Tibial artery (tissue), 4 donors: ENCODE measurements at places on chromosomes 3 and 15.

- peak; percentile 48 for DNase-seq
These were observed 508 bp downstream of the GORASP1 start for GRCh38 chr3:39106851-39107387.

GRCh38 chr15:65184868-65185717, at the start of gene CLPX:
Gene CLPX, minus strand, starts transcription at chr15:65185342. Its CDS starts 189 bp downstream, at chr15:65185153.
- DNase-seq, result peak; percentile 92

GRCh38 chr3:112000966-112001365, 2.2 kb downstream of the TAGLN3 start:
- no peak for DNase-seq

DNA sequence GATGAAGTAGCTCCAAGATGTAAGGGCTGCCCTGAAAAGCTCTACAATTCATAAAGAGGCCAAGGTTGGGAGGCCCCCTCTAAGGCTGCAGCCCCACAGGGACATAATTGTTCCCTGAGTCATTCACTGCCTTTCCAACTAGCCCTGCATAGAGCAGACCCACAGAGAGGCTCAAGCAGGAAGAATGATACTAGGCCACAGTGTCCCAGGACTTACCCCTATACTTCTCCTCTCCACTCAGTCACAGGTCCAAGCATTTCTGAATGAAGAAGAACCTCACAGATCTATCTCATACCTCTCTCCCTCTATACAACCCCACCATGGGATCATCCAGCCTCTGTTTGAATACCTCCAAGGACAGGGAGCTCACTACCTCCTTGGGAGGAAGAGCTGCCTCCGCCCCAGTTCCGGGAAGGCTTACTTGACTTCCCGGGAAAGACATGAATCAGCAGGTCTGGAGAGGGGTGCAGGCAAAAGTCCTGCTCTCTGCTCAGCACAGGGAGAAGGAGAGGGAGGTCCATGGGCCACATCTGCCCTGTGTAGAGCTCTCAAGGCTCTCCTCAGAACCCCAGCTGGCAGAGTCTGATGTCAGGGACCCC, 6.9 kb upstream of the SKIC8 start:
- DNase-seq, result no peak

DNA sequence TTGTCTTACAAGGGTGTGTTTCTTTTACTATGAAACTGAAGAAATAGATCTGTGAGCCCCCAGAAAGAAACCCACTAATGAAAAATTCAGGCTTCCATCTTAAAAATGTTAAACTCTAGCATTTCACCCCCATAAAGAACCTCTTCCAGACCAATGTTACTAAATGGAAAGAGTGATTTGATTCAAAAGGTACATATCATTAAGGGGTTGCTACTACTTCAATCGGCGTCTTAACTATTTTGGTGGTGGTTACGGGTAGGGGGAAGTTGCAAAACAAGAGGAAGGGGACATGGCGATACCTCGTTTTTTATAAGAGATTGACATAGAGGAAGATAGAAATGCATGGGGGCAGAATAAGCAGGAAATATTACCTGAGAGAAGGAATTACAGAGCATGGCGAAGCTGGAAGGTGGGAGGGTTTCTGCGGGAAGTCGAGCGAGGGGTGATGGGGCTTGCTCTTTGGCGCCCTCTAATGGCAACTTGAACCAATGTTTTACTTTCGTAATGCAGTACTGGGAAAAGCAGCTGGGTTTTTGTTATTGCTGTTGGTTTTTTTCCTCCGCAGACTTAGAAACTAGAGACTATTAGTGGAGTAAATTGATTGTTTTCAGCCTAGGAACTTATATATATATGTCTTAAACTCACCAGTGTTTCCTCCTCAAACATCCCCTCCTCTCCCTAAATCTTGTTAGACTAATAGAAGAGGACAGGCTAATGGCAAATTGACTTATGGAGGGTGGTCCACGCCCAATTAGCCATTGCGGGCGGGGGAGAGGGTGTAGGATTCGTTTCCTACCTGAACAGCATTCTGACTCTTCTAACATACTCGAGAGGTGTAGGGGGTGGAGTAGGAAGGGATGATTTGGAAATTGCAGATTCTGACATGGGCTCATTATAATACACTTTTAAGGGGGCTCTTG, 11.3 kb upstream of the SOX2 start:
- DNase-seq, result no peak

GRCh38 chr3:195705081-195705991, 15.4 kb upstream of the MUC20 start:
- DNase-seq, result no peak

GRCh38 chr3:87710511-87710910, 348.3 kb downstream of the CGGBP1 start:
- DNase-seq, result no peak

DNA sequence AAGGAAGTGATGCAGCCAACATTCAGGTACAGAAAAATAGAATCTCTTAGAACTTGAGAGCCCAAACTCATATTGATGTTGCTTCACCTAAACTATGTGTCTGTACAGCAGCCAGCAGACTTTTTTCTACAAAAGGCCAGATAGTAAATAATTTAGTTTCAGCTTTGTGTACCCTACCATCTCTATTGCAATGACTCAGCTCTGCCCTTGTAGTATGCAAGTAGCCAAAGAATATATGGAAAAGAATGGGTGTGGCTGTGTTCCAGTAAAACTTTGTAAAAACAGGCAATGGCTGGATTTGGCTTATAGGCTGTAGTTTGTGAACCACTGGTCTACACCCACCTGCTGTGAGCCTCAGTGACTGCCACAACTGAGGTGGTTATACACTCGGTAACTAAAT, 392.5 kb upstream of the RARB start:
- no peak for DNase-seq

DNA sequence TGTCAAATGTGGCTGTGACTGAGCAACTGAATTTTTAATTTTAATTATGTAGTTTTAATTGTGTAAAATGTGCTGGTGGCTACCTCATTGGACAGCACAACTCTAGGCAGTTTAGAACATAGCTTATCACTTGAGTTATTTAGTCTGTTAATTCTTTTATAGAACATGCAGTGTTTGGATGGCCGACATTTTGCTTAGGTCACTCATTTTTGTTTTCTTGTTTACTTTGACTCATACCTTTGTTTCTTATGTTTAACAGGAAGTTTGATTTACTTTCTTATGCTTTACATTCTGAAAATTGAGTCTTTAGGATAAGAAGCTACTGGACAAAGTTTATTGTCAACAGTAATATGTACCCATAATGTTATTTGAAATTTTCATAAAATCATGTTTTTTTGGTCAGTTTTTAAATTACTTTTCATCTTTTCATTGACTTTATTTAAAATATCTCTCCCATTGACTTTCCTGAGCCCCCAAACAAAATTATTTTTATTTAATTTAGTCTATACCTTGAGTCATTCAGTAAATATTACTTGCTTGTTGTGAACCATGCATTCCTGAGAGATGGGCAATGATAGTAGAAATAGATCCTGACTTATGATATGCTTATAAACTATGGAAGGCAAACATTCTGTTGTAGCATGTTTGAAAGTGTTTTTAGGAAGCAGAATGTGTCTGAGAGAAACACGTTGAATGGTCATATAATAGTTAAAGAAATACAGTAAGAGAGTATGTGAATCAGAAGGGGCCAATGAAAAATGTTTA, 60.6 kb downstream of the TCF12 start:
- no peak for DNase-seq

- DNase-seq, result peak; percentile 62
These were observed 38.4 kb downstream of the GTF2E1 start for GRCh38 chr3:120780977-120781376.

GRCh38 chr3:34863485-34863884, 775.8 kb upstream of the ARPP21 start:
- DNase-seq, result no peak

DNA sequence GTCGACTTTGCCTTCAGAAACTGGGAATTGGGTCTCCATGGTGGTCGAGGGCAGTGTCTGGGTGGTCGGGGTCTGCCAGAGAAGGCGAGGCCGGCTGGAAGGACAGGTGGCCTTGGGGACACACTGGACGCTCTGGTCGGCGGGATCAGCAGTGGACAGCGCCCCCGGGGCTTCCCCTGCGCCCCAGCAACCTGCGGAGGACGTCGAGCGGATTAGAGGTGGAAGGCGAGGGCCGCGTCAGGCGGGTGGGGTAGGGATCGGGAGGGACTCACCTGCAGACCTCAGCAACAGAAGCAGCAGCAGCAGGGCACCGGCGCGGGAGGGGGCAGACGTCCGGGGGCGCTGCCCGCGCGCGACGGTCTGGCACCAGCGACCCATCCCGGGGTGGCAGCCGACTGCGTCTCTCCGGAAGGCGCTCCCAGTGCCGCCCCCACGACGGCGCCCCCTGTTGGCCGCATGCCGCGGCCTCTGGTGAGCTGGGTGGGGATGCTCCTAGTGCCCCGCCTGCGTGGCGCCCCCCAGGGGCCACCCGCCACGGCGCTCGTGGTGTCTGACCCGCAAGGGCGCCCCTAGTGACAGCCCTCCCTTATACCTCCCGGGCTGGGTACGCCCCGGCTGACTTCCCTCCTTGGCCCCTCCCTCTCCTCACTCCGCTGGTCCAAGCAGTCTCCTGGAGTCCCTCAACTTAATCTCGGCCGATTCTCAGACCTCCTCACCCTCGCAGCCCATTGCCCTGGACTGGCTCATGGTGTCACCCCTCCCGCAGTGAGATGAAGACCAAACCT, at the start of gene PRSS50:
TSS of gene PRSS50 (minus strand) at position 423 of the 785 bp plus-strand sequence. CDS start at position 378, 45 bp downstream.
- DNase-seq, result no peak

DNA sequence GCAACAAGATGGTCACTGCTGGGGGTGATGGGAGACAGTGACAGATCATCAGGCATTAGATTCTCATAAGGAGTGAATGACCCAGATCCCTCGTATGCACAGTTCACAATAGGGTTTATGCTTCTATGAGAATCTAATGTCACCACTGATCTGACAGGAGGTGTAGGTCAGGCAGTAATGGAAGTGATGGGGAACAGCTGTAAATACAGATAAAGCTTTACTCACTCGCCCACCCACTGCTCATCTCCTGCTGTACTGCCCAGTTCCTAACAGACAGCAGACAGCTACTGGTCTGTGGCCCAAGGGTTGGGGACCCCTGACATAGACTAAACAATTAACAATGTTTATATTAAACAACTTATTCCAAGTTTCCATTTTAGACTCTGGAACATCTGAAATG, 25.4 kb downstream of the IFT80 start:
- no peak for DNase-seq

GRCh38 chr3:136787349-136787748, 31.6 kb upstream of the SLC35G2 start:
- no peak for DNase-seq

- no peak for DNase-seq
These were observed 166.4 kb downstream of the SUCNR1 start for GRCh38 chr3:152039887-152040286.

DNA sequence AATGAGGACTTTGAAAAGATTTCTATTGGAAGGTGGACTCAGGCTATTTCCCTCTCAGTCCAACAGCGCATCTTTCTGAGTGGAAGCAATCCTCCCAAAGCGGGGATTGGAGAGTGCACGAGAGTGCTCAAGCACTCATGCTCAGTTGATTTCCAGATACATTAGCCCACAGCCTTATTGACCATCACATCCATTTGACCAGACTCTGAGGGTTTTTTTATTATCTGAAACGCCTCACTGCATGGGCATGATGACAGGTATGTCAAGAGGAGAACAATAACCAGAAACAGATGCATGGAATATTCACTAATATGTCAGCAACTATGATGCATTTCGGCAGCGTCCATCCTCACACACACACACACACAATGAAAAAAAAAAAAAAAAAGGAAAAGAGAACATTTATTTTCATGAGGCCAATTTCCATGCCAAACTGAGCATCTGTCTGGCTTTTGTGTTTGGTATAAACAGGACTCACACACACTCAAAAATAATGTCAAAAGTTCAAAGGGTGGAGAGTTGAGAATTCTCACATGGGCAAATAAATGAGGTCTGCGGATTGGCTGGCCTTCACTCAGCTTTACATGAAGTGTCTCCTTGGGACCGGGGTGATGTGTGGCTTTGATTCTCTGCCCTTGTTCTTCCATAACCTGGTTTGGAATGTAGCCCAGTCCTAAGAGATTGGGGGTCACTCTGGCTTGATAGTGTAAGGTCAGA, 371.6 kb downstream of the MCTP2 start:
- no peak for DNase-seq

DNA sequence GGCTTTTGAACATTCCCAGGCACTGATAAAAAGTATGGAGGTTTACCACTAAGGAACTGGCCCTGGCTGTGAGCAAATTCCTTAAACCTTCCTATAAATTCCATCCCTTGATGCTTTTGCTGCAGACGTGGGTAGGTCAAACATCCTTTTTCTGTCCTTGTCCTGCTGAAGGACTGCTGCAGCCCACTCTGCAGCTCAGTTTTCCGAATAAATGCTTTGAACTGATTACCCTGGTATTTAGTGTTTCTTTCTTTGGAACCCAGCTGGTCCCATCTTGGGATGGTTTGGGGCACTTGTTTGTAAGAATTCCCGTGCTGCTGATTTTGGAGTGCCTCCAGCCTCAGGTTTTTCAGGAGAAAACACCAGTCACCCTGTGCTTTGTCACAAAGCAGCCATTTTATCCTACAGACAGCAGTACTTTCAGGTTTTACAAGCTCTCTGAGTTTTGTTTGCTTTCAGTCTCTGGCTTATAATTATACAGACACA, 815.9 kb downstream of the VGLL3 start:
- no peak for DNase-seq

GRCh38 chr3:137835096-137835495, 71.0 kb downstream of the SOX14 start:
- DNase-seq, result no peak

- peak; percentile 88 for DNase-seq
These were observed 62.1 kb upstream of the XCR1 start for GRCh38 chr3:46089237-46090011.

GRCh38 chr15:64046421-64047153, at the start of gene DAPK2:
Gene DAPK2, minus strand, starts transcription at chr15:64046485. Its CDS starts 6,224 bp downstream, at chr15:64040261.
- peak; percentile 75 for DNase-seq

- no peak for DNase-seq
These were observed 1024.4 kb upstream of the CADM2 start for GRCh38 chr3:83934192-83935021.

DNA sequence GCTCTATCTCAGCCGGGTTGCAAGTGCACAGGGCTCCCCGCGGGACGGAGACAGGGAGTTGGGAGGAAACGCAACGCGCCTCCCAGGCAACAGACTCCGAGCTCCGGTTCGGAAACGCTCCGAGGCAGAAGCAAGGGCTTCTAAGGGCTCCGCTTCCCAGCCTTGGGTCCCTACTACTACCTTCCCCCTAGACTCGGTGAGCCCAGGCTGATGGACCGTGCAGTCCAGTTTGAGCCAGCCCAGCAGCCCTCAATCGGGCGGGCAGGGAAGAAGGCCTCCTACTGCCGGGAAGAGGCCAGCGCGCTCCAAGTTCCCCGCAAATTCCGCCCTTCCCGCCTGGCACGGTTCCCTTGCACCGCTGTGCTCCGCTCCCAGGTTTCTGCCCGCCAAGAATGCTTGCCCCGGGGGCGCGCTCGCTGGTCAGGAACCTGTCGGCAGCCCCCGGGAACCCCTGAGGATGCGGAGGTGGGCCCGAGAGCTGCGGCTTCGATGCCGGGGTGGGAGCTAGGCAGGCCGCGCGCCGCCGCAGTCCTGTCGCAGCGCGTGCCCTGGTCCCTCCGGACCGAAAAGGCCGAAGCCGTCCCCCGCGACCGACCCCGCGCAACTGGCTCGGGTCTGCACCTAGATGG, 728 bp downstream of the TRANK1 start:
- DNase-seq, result peak; percentile 76
